ENCODE measurements at places on chromosomes 3 and 15.
A peak's percentile ranks its signal among the peaks of the same experiment; 100 is the strongest.

DNA sequence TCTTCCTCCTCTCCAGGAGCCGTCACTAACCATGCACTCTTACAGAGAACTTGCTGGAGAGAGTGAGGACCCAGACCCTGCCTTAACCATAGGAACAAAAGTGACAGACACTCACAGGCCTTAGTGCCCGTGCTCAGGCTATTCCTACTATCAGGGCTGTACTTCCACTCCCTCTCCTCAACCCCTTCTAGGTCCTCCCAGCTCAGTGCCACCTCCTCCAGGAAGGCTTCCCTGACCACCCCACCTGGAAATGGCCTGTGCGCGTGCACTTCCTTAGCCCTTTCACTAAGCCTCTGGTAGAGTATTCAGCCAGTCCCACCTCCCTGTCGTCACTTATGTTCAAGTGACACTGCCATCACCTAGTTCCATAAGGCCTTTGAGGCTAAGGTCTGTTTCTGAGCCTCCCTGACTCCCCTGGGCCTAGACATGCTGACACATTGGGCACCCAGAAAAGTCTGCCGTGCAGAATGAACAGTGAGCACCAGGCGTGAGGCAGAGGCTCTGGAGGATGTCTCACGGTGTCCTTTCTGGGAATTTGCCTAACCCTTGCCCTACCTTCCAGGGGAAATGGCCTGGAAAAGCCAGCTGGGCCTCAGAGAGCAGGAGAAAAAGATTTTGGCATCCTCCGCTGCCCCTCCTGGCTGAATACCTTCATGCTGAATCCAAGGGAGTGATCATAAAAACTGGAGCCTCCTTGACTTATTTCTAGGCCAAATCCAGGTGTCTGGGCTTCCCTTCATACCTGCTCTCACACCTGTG lies 108.6 kb upstream of the SMAD3 start:
- no peak for DNase-seq

- DNase-seq, result no peak
Observed at GRCh38 chr3:70249509-70250160, 62.8 kb downstream of the MDFIC2 start.

DNA sequence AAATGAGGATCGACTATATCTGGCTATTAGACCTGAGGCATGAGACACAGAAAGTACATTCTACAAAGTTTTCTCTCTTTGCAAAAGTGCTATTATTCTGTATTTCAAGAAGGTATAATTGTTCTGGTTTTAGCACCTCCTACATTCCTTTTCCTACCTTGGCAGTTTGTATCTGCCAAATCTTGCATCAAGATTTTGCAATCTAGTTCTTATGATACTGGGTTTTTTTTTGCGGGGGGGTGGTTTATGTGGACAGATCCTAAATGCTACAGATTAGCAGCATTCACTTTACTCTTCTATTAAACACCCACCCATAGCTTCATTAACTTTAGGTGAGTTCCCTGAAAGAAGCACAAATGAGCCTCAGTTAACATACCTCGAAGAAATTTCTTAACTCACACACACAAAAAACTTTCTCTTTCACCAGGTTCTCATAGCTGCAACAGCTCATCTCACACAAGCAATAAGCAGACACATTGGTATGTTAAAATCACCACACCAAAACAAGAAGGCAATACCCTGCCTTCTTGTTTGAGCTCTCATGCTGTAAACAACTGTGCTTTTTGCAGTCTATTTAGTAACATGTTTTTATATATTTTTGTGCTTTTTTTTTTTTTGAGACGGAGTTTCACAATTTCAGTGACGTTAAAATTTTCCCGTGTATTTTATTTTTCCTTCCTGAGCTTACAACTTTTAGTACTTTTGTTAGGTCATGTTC lies 73.0 kb upstream of the VGLL4 start:
- DNase-seq, result no peak

GRCh38 chr3:72346526-72346926 lies 501.7 kb downstream of the SHQ1 start:
- peak; percentile 42 for DNase-seq

DNA sequence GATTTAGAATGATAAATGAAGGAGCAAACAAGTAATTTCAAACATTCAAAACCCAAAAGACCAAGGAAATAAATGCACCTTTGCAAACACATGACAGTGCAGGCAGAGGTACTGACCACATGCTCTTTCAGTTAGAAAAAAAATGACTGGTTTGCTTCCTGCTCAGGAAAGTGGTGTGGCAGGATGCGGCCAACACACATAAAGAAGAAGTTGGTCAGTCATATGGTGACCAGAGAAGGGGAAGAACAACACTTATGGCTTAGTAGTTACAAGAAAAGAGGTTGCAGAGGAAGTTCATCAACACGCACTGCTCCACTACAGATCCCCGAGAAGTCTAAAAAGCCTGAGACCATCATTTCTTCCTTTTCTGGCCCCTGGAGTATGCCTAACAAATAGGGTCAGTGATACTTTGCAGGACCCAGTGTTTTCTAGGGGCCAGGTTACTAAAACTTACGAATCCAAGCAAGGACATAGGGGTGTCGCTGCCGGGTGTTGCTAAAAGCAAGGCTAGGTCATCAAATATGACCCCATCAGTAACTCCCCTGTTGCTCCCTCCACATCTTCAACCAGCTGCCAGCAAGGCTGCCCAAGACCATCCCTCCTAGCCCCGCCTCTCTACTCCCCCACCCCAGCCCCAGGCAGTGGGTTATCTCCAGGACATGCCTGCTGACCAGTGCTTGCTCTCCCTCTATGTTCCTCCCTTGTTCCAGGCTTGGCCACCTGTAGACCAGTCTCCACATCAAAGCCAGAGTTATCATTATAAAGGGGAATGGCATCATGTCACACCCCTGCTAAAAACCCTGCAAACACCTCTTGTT lies 11.2 kb downstream of the ATP8B4 start:
- DNase-seq, result peak; percentile 93

DNA sequence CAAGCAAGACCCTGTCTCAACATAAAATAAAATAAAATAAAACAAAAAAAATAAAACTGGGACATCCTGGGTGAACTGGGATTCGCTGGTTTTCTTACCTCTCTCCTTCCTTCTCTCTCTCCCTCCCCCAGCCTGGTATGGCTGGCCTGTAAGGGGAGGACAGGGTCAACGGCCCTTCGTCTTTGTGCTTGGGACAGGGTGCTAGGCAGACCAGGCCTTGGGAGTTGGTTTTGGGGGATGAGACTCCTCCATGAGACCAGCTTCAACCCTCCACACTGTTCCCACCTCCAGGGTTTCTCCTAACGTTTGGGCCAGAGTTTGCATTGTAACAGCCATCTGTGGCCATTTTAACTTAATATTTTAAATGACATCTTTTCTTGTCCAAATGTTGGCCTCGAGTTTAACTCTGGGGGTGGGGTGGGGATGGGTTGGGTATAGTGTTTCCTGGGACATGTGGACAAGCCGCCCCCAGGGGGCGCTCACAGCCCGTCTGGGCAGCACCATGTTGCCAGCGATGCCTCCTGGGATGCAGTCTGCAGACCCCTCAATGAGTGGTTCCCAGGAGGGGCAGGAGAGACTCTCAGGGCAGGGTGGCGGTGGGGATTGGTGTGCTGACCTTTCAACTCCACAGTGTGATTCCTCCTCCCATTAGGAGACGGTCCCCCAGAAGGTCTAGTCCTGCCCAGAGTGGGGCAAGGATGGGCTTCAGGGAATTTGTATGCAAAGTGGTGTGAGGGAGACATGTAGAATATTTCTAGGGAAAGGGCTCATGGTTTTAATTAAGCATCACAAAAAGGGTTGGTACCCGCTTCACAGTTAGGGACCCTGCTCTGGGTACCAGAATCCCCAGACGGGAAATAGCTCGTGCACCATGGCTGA lies 37.7 kb upstream of the LCTL start:
- DNase-seq, result peak; percentile 63

- peak; percentile 8 for DNase-seq
Observed at GRCh38 chr3:119184796-119185570, 11.6 kb downstream of the UPK1B start.

- no peak for DNase-seq
Observed at GRCh38 chr3:151798466-151798865, 15.4 kb upstream of the AADAC start.

DNA sequence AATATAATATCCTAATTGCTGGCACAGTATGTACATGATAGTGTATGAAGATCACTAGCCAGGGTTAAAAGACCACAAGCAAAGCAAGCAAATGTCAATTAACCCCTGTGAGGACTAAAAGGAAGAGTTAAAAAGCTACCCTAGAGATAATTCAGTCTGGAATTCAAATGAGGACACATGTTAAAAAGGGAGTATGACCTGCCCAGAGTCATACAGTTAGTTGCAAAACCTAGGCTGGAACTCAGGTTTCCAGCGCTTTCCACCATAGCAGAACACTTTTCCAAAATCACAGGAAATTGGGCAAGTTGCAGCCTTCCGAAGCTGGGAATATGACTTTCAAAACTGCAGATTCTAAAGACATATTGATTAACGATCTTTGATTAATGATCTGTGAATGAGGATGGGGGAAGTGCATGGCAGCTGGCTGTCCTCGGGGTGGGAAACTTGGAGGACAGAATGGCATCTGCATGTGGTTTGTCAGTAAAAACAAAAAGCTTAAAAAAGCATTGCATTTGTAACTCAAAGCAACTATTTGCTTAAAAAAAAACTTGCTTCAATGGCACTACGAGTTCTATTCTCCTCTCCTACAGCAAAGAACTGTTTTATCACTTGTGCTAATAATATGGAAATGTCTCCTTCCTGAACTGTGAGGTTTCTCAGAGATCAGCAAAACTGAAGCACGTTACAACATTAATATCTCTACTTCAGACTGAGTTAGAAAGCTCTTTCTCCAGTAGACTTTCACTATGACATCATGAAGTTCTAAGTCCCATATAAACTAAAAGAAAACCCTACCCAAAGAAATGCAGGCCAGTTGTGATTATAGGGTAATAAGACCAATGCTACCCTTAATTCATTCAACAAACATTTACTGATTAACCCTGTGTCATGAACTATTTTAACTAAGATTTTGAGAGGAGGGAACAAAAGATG lies 46.2 kb downstream of the IGSF11 start:
- DNase-seq, result peak; percentile 14

- DNase-seq, result no peak
Observed at GRCh38 chr3:151501171-151501922, 40.5 kb upstream of the IGSF10 start.

DNA sequence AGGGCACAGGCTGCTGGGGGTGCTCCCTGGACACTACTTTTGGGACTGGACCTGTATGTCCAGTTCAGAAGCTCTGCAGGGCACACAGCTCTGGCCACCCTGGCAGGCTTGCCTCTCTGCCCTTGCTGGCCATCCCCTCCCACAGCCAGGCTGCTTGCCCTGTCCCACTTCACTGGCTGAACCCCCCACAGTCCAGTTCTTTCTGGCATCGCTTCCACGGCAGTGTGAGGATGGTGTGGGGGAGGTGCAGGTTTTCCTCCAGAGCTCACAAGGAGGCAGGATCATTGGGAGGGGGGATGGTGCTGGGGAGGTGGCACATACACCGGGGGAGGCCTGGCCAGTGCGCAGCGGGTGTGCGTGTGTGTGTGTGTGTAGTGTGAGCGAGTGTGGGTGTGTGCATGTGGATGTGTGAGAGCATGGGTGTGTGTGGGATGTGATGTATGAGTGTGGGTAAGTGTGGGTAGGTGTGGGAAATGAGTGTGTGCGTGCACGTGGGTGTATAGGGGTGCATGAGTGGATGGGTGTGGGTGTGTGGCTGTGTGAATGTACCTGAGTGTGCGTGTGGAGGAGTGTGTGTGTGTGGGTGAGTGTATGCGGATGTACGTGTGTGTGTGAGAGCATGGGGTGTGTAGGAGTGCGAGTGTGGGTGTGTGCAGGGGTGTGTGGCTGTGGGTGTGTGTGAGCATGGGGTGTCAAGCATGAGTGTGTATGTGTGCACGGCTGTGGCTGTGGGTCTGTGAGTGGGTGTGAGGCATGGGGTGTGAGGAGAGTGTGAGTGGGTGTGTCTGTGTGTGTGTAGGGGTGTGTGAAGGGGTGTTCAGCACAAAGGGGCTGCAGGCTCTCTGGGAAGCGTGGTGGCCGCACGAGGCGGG lies 155.2 kb downstream of the NSMCE3 start:
- no peak for DNase-seq

GRCh38 chr3:10524799-10525301 lies 19.5 kb upstream of the ATP2B2 start:
- no peak for DNase-seq

GRCh38 chr3:20669675-20670074 lies 483.7 kb upstream of the SGO1 start:
- DNase-seq, result no peak

DNA sequence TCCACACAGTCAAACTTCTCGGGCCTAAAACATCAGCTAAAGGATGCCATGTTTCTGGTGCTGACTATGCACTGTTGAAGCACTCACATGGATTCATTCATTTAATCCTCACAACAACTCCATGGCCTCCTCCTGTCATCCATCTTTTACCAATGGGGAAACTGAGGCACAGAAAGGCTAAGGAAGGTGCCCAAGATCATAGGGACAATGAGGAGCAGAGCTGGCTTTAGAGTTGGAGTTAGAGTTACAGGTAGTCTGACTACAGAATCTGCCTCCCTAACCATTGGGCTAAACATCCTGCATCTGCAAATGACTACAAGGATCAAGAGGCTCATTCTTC lies 111.6 kb downstream of the IQSEC1 start:
- no peak for DNase-seq

- DNase-seq, result peak; percentile 49
Observed at GRCh38 chr3:183122257-183122932, 23.1 kb upstream of the MCCC1 start.

- DNase-seq, result no peak
Observed at GRCh38 chr3:31968369-31968926, 12.6 kb downstream of the OSBPL10 start.

DNA sequence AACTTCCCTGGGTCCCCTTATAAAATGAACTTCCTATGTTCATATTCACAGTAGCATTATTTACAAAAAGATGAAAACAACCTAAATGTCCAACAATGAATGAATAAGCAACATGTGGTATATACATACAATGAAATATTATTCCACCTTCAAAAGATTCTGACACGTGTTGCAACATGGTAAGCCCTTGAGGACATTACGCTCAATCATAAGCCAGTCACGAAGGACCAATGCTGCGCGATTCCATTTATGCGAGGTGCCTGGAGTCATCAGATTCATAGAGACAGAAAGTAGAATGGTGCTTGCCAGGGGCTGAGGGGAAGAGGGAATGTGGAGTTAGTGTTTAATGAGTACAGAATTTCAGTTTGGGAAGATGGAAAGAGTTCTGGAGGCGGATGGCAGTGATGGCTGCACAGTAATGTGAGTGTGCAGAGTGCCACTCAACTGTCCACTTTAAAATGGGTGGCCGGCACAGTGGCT lies 88.8 kb upstream of the ALDH1A3 start:
- no peak for DNase-seq

DNA sequence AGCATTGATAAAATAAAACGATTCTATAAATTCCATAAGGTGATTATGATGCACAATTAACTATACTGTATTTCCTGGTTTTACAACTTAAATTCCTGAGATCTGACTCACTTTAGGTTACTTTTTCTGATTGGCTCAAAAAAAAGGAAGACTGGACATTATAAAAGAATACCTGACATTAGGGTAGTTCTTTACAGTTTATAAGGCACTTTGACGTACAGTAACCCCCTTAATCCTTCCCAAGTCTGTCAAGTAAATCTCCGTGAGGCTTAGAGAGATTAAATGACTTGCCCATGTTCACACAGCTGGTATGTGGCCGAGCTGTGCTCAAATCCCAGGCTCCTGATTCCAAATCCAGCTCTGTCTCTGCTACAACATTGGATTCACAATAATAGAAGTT lies 1.0 kb upstream of the SLTM start:
- no peak for DNase-seq

Measured in activated CD4-positive, alpha-beta T cell treated with anti-CD3 and anti-CD28 coated beads, Interleukin-2, amount 50 U/mL, for 16 hours (primary cell).